Right lobe of liver (tissue), 6 donors: ENCODE measurements at places on chromosomes 12 and 14. TPM values are rescaled to one million over a fixed set of nuclear protein-coding genes. Genes with fewer than 3 reads are reported as not detected.

Gene PMCH
- not detected for total RNA-seq

Gene RNASE7
- total RNA-seq, result 0.22 TPM

Gene CORO1C
- total RNA-seq, result 71.0 TPM

Gene XPOT
- 43.9 TPM for total RNA-seq

Gene KRT74
- total RNA-seq, result not detected

Gene VDR
- total RNA-seq, result 0.37 TPM

Gene GPR137C
- total RNA-seq, result 0.19 TPM

Gene INHBC
- total RNA-seq, result 123 TPM

Gene LRFN5
- not detected for total RNA-seq

Gene NEUROD4
- not detected for total RNA-seq

Gene LTBR
- total RNA-seq, result 83.8 TPM

Gene SIX6
- not detected for total RNA-seq

Gene KRT85
- total RNA-seq, result not detected

Gene SAMD15
- not detected for total RNA-seq

Gene HSPB8
- total RNA-seq, result 1.2 TPM

DNA sequence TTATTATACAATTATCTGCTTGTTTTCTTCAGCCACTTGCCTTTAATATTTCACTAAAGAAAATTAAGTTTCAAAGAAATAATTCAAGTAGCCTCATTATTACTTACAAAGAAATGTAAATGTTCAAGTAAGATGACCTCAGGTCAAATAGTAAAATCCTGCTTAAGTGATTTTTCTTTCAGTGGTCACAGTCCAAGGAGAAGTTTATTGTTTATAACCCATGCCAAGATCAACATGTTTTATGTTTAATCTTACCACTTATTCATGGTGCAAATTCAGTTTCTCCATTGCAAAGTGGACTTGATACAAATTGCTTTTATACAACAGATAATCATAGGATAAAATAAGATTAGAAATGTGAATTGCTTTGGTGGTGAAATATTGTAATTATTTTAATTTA lies 370.2 kb upstream of the FLRT2 start:
- H3K27me3 ChIP-seq, result no peaks in the 10 kb centered on the region
- no peaks in the 10 kb centered on the region for H3K36me3 ChIP-seq
- H3K27ac ChIP-seq, result no peak overlapping the region
- H3K4me3 ChIP-seq, result no peak overlapping the region

GRCh38 chr14:99551034-99551922 lies 52.7 kb downstream of the CCDC85C start:
- peak overlapping the region; percentile 70 for H3K27ac ChIP-seq
- no peak overlapping the region for H3K4me3 ChIP-seq
- H3K4me1 ChIP-seq, result peaks cover 68% of the 10 kb centered on the region
- no peaks in the 10 kb centered on the region for H3K27me3 ChIP-seq
- no peak for DNase-seq
- H3K36me3 ChIP-seq, result no peaks in the 10 kb centered on the region

- H3K36me3 ChIP-seq, result no peaks in the 10 kb centered on the region
- no peaks in the 10 kb centered on the region for H3K4me1 ChIP-seq
- H3K27ac ChIP-seq, result no peak overlapping the region
- no peak for DNase-seq
- no peak overlapping the region for H3K4me3 ChIP-seq
Observed at GRCh38 chr14:58946431-58946830, 242.0 kb upstream of the DAAM1 start.

- no peak for DNase-seq
- no peak overlapping the region for H3K4me3 ChIP-seq
- no peaks in the 10 kb centered on the region for H3K36me3 ChIP-seq
- H3K4me1 ChIP-seq, result no peaks in the 10 kb centered on the region
Observed at GRCh38 chr12:85740186-85740585, 96.0 kb downstream of the RASSF9 start.

GRCh38 chr12:83143950-83144349 lies 457.2 kb downstream of the TMTC2 start:
- H3K4me3 ChIP-seq, result no peak overlapping the region
- H3K27ac ChIP-seq, result no peak overlapping the region
- no peak for DNase-seq
- H3K27me3 ChIP-seq, result no peaks in the 10 kb centered on the region
- no peaks in the 10 kb centered on the region for H3K4me1 ChIP-seq

- no peak for DNase-seq
- H3K4me1 ChIP-seq, result no peaks in the 10 kb centered on the region
- H3K36me3 ChIP-seq, result no peaks in the 10 kb centered on the region
- H3K4me3 ChIP-seq, result no peak overlapping the region
- no peak overlapping the region for H3K27ac ChIP-seq
Observed at GRCh38 chr14:79443602-79444001, 767.7 kb downstream of the DIO2 start.

DNA sequence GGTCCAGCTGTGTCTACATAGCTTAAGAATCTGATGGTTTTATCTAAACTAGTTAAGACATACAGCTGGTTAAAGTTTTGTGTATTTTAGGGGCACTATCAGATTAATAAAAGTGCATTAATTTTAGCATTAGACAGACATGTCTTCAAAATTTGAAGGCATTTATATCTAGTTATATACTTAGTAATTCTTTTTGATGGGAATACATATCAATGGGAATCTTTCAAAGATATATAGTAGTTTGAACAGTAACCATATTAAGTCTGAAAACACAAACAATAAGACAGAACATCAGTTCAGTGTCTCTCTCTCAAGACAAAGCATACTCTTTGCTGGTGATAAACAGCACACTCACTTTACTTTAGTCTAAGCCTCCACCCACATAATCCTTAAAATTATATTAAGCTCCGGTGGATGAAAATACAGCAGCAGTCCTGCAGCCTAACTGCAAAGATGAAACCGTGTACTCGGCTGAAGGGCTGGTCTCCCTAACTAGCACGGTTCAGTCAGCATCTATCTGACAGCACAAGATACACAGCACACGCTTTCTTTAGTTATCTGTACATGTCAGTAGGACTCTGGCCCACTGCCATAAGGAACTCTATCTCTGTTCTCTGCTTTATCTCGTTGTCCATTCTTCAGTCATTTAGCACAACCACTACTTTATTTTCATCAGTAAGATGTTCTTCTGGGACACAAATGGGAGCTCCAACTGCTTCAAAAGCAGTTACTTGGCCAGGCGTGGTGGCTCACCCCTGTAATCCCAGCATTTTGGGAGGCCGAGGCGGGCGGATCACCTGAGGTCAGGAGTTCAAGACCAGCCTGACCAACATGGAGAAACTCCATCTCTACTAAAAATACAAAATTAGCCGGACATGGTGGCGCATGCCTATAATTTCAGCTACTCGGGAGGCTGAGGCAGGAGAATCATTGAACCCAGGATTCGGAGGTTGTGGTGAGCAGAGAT lies 80.5 kb downstream of the MED13L start:
- H3K4me1 ChIP-seq, result peaks cover 5% of the 10 kb centered on the region
- H3K4me3 ChIP-seq, result no peak overlapping the region
- H3K27ac ChIP-seq, result no peak overlapping the region
- DNase-seq, result no peak

DNA sequence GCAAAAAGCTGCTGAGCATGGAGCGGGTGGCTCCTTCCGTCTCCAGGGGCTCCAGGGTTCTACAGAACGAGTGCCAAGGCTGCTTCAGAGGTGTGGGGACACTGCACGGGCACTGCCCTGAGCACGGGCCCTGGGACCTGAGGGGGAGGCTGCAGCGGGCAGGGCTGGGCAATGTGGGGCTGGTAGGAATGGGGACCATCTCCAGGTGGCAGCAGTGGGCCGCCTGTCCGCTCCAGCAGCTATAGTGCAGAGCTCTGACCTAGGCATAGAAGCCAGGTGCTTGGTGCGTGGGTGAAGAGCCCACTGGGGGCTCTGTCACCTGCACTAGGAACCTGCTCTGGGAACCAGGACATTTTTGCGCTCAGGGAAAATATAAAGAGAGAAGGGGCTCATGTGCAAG lies 22.3 kb downstream of the HDAC7 start:
- peaks cover 6% of the 10 kb centered on the region for H3K36me3 ChIP-seq
- H3K27me3 ChIP-seq, result no peaks in the 10 kb centered on the region
- H3K4me1 ChIP-seq, result peaks cover 6% of the 10 kb centered on the region
- no peak overlapping the region for H3K4me3 ChIP-seq
- H3K27ac ChIP-seq, result no peak overlapping the region

- no peak overlapping the region for H3K27ac ChIP-seq
- no peaks in the 10 kb centered on the region for H3K4me1 ChIP-seq
- no peak overlapping the region for H3K4me3 ChIP-seq
- H3K27me3 ChIP-seq, result no peaks in the 10 kb centered on the region
- no peaks in the 10 kb centered on the region for H3K36me3 ChIP-seq
- DNase-seq, result no peak
Observed at GRCh38 chr12:16076557-16076956, 165.4 kb downstream of the DERA start.

- no peak for DNase-seq
- no peaks in the 10 kb centered on the region for H3K36me3 ChIP-seq
- H3K27ac ChIP-seq, result no peak overlapping the region
- H3K4me1 ChIP-seq, result no peaks in the 10 kb centered on the region
- no peaks in the 10 kb centered on the region for H3K27me3 ChIP-seq
- H3K4me3 ChIP-seq, result no peak overlapping the region
Observed at GRCh38 chr12:27434673-27435565, 11.6 kb upstream of the SMCO2 start.

GRCh38 chr12:6790496-6791150 lies 1.3 kb downstream of the CD4 start:
- H3K27ac ChIP-seq, result peak overlapping the region; percentile 65
- H3K27me3 ChIP-seq, result no peaks in the 10 kb centered on the region
- DNase-seq, result no peak
- H3K36me3 ChIP-seq, result no peaks in the 10 kb centered on the region

DNA sequence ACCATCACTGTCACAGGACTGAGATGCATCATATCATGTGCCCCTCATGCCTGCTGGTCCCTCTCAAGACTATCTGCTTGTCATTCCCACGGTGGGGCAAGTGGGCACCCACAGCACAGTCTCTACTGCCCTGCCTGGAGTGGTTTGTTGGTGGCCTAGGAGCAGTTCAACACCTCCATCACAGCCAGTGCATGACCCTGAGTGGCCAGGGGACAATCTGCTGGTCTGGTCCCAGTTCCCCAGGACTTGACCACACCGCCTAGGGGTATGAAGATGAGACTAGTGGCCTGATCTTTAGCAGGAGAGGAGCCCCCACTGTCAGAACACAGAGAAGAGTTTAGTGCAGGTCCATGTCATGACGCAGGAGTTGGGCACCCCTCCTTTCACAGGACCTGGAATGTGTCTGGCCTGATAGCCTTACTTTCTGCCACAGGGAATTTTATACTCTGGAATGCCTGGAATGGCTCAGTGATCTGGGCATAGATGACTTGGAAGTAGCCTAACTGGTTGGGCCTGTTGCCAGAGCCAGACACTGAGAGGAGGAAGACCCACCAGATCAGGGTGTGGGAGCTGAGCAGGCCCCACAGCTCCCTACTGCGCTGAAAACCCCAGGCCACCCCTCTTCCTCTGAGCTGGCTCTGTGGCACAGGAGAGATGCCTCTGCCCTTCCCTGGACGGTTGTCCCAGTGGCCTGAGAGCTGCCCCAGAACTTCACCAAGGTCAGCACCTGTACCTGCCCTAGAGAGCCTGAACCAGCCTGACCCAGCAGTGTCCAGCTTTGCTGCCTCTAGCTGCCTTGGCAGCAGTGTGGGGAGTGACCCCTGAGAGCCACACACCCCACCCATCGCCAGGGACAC lies 83.3 kb downstream of the PUS7L start:
- peak; percentile 28 for DNase-seq
- no peak overlapping the region for H3K4me3 ChIP-seq
- H3K4me1 ChIP-seq, result no peaks in the 10 kb centered on the region
- no peaks in the 10 kb centered on the region for H3K27me3 ChIP-seq
- H3K36me3 ChIP-seq, result no peaks in the 10 kb centered on the region
- no peak overlapping the region for H3K27ac ChIP-seq
